Stimulated activated CD4-positive, alpha-beta T cell treated with anti-CD3 and anti-CD28 coated beads, Interleukin-12 subunit alpha, Interleukin-12 subunit beta, amount 100 ng/mL, for 24 hours (primary cell): ENCODE measurements at places on chromosomes 1 and 21.

GRCh38 chr1:1306070-1306660 is 1.6 kb downstream of the ACAP3 start:
- DNase-seq: no peak

DNA sequence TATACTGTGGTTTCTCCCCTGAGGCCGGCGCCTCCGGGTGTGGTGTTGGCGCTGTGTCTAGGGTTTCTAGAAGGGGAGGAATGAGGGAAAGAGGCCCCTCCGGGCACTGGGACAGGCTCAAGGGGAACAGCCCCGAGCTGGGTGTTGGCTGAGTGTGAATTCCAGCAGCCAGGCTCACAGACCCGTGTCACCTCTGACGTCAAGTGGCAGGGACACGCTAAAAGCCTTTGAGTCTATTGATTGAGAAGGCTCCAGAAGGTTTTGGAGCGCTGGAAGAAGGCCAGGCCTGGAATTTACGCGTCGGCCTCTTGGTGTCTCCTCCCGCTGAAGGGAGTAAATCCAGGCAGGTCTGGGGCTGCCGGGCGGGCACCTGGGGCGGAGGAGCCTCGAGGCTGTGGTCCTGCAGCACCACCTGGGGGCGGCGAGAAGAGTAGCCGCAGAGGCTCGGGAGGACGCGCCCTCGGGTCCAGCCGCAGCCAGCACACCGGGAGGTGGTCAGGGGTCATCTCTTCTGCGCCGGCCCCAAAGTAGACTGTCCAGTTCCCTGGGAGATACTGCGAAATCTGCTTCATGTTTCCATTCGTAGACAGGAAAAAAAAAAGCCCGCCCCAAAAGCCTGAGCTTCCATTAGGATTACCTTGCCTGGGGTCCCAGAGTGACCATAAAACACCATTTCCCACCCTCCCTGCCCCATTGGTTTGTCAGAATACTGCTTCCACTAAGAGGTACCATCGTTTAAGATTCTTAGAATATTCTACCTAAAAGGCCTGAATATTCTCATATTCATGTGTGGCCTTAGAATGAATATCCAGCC is 61.7 kb downstream of the TLR5 start:
- DNase-seq: peak; percentile 47

DNA sequence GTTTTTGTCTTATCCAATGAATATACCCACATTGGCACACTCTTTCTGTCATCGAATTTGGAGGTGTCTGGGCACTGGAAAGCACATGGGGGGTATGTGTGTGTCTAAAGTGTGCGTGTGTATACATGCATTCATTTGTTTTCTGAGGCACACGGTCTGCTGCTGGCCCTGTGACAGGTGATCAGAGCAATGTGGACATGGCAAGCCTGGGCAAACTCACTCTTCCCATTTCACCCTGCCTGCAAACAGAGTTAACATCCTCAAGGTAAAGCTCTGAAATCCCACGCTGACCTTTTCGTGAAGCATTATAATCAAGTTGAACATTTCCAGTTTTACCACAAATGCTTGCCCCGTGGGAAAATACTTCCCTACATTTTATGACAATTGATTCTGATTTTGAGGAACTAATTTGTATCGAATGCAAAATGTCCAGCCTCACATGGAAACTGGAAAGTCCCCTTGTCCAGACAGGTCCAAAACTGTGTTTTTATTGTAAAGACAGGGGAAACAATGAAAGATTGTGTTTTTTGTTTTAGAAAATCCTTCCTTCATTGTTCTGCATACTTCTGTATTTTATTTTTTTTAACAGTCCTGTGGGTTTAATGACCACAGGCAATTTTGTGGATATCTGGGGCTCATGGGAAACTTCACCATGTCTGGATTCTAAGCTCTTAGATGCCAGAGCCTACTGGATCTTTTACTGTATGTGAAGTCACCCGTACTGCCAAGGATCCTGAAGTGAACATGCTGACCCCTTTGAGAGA is 160.9 kb downstream of the PBX1 start:
- DNase-seq: no peak

GRCh38 chr1:53547231-53547790 is 88.1 kb downstream of the DMRTB1 start:
- no peak for DNase-seq

- DNase-seq: no peak
Observed at GRCh38 chr21:28833182-28833581, 159.5 kb downstream of the LTN1 start.

GRCh38 chr1:223363057-223363855 is 720 bp downstream of the SUSD4 start:
- DNase-seq: peak; percentile 3

- no peak for DNase-seq
Observed at GRCh38 chr1:36400825-36401601, 3.3 kb upstream of the LSM10 start.

- DNase-seq: no peak
Observed at GRCh38 chr1:239817801-239818200, 273.9 kb upstream of the FMN2 start.

GRCh38 chr1:165143437-165144065 is 213.0 kb downstream of the LMX1A start:
- peak; percentile 6 for DNase-seq
